COR-L47 (cell line): ENCODE measurements at places on chromosomes 13 and 19.

DNA sequence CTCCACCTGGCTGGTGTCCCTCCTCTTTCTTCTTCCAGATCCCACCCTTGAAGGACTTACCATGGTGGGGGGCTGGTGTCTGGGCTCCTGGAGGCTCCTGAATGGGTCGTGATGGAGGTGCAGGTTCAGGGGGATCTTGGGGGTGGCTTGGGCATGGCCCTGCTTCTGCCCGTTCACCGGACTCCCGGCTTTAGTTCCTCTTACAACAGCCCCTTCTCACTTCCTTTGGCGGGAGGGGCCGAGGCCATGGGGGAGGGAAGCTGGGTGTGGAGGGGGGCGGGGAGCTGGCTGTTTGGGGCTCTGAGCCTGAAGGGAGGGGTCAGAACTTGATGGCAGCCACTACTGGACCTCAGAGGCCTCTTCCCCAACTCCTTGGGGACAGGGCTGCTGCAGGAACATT lies at the start of gene MYO1F:
Gene MYO1F (minus strand): TSS at position 196 of the 400 bp plus-strand sequence. CDS start 133 bp downstream, at position 63.
- DNase-seq = no peak

GRCh38 chr19:2732883-2733282 lies 6.9 kb downstream of the SLC39A3 start:
- no peak for DNase-seq

- no peak for DNase-seq
Observed at GRCh38 chr19:42683917-42684513, 56.3 kb downstream of the PSG3 start.

- DNase-seq = no peak
Observed at GRCh38 chr13:99484473-99484872, 16.8 kb upstream of the TM9SF2 start.

- no peak for DNase-seq
Observed at GRCh38 chr13:35475212-35475959, 1.1 kb downstream of the MAB21L1 start.

GRCh38 chr13:37863708-37864107 lies 5.9 kb downstream of the TRPC4 start:
- DNase-seq = no peak
